Activated naive CD4-positive, alpha-beta T cell treated with anti-CD3 and anti-CD28 coated beads for 36 hours (primary cell): ENCODE measurements at places on chromosomes 7 and 10. TPM values are rescaled to one million over a fixed set of nuclear protein-coding genes. Genes with fewer than 3 reads are reported as not detected.

- no peak overlapping the region for H3K4me3 ChIP-seq
- no peak for DNase-seq
- no peak overlapping the region for H3K27ac ChIP-seq
- H3K4me1 ChIP-seq: no peaks in the 10 kb centered on the region
Measured at GRCh38 chr10:75919913-75920312, 488.5 kb downstream of the LRMDA start.

GRCh38 chr7:123494193-123494796 lies 40.1 kb downstream of the IQUB start:
- H3K27ac ChIP-seq: no peak overlapping the region
- H3K4me3 ChIP-seq: no peak overlapping the region
- peak; percentile 42 for DNase-seq
- H3K4me1 ChIP-seq: no peaks in the 10 kb centered on the region
- H3K27me3 ChIP-seq: peaks cover 7% of the 10 kb centered on the region

GRCh38 chr7:139618482-139619366 lies 95.2 kb downstream of the CLEC2L start:
- peaks cover 3% of the 10 kb centered on the region for H3K4me1 ChIP-seq
- H3K4me3 ChIP-seq: no peak overlapping the region
- H3K27me3 ChIP-seq: no peaks in the 10 kb centered on the region
- peaks cover 10% of the 10 kb centered on the region for H3K36me3 ChIP-seq

DNA sequence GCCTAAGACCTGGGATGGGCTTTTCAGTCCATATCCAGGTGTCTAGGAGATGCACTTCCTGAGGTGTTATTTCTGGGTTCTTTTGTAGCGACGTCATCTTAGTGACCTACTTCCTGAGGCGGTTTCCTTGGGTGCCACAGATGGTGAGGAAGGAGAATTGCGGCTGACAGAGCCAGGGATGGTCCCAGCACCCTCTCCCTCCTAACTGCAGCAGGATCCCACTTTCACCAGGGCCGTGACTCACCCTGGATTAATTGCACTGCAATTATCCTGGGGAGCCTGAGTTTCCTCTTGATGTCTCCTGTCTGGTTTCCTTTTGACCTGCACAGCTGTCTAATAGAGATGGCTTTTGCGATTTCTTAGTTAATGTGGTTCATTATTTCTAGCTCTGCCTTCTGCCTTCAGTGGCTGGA lies 271.7 kb downstream of the TCF7L2 start:
- H3K36me3 ChIP-seq: no peaks in the 10 kb centered on the region
- peaks cover 40% of the 10 kb centered on the region for H3K27me3 ChIP-seq
- H3K27ac ChIP-seq: no peak overlapping the region
- DNase-seq: peak; percentile 12

Gene PYROXD2
- total RNA-seq: 5.0 TPM

Gene NKX1-2
- not detected for total RNA-seq

DNA sequence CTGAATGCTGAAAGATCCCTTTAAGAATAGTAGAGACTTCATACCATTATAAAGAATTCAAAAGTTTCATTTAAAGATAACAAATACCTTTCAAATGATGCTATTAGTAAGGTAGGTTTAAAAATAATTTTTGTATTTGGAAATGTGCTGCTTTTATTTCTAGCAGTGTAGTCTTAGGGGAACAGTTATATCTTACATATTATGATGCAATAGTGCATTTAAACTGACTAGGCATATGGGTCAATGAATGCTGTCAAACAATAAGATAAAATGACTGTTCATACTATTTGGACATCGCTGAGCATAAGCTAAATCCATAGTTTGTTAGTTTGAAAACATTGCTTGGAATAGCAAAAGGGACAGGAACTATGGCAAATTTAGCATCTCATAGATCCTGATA lies 354.8 kb upstream of the SEMA3A start:
- DNase-seq: no peak
- no peaks in the 10 kb centered on the region for H3K27me3 ChIP-seq
- no peaks in the 10 kb centered on the region for H3K36me3 ChIP-seq
- H3K4me1 ChIP-seq: no peaks in the 10 kb centered on the region

GRCh38 chr7:48638041-48638440 lies 286.3 kb upstream of the CDC14C start:
- DNase-seq: no peak
- no peaks in the 10 kb centered on the region for H3K27me3 ChIP-seq
- no peak overlapping the region for H3K27ac ChIP-seq
- H3K36me3 ChIP-seq: no peaks in the 10 kb centered on the region
- H3K4me3 ChIP-seq: no peak overlapping the region

Gene IFT22
- 5.4 TPM for total RNA-seq

GRCh38 chr7:127417346-127417745 lies 24.8 kb upstream of the ZNF800 start:
- H3K4me3 ChIP-seq: no peak overlapping the region
- peaks cover 46% of the 10 kb centered on the region for H3K4me1 ChIP-seq
- no peaks in the 10 kb centered on the region for H3K27me3 ChIP-seq
- DNase-seq: peak; percentile 40
- no peaks in the 10 kb centered on the region for H3K36me3 ChIP-seq
- no peak overlapping the region for H3K27ac ChIP-seq

Gene GIMAP2
- 45.0 TPM for total RNA-seq

Gene WIPF3
- not detected for total RNA-seq

GRCh38 chr10:93385345-93385744 lies 96.8 kb downstream of the MYOF start:
- H3K27me3 ChIP-seq: no peaks in the 10 kb centered on the region
- DNase-seq: no peak
- H3K4me3 ChIP-seq: no peak overlapping the region
- no peak overlapping the region for H3K27ac ChIP-seq

DNA sequence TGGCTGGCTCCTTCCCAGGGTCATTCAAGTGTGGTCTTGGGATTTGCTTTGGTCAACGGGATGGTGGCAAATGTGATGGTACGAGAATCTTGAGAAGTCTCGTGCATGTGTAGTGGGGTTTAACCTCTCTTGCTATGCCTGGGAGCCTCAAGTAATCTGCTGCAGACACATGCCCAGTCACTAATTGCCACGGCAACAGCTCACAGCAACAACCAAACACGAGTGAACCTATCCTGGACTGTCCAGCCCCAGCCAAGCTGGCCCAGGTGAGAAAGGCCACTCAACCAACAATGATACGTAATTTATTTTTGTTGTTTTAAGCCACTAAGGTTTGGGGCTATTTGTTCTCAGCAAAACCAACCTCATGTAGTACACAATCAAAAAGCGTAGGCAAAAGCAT lies 38.1 kb upstream of the DDC start:
- H3K36me3 ChIP-seq: peaks cover 7% of the 10 kb centered on the region
- H3K4me1 ChIP-seq: peaks cover 8% of the 10 kb centered on the region
- no peak overlapping the region for H3K27ac ChIP-seq
- H3K27me3 ChIP-seq: no peaks in the 10 kb centered on the region
- no peak for DNase-seq

Gene PVRIG
- 22.8 TPM for total RNA-seq

DNA sequence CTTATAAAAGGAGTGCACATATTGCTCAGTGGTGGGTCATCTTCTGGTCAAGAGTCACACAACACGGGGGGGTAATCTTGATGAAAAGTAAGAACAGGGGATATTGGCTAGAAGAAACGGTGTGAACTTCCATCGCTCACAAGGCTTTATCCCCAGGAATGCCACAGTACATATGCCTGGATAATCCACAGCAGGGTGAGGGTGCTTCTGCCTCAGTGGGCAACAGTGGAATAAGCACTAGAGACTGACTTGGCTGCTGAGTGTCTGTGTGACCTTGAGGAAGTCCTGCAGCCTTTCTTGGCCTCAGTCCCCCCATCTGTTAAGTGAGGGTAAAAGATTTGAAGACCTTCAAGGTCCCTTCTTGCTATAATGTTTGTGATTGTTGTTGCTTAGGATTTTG lies 44.9 kb upstream of the SHH start:
- no peak for DNase-seq
- H3K27ac ChIP-seq: no peak overlapping the region
- peaks cover 3% of the 10 kb centered on the region for H3K27me3 ChIP-seq
- H3K36me3 ChIP-seq: no peaks in the 10 kb centered on the region
- no peak overlapping the region for H3K4me3 ChIP-seq

Gene MYH16
- not detected for total RNA-seq
